ENCODE measurements at places on chromosomes 3 and 15.

DNA sequence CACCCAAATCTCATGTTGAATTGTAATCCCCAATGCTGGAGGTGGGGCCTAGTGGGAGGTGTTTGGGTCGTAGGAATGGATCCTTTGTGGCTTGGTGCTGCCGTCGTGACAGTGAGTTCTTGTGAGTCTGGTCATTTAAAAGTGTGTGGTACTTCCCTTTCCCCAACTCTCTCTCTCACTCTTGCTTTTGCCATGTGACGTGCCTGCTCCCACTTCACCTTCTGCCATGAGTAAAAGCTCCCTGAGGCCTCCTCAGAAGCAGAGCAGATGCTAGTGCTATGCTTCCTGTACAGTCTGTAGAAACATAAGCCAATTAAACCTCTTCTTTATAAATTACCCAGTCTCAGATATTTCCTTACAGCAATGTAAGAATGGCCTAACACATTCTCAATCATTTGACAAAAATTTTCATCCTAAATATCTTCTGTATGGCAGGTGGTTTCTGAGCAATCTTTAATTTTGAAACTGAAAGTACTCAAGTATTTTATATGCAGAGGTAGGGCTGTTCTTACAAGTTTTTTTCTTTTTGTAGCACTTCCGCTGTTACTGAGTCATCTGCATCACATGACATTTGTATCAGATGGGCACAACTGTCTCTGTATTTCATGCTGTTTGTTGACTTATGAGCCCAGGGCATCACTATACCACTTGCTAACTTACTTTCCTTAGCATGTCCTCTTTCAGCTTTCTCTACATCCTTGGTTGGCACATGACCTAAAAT, 8.8 kb downstream of the RPL39L start:
- peak; percentile 89 for DNase-seq

- DNase-seq = no peak
Measured at GRCh38 chr3:25661694-25662437, 2.8 kb downstream of the TOP2B start.

GRCh38 chr15:25783607-25784540, 79.3 kb downstream of the ATP10A start:
- peak; percentile 48 for DNase-seq

GRCh38 chr3:70519026-70519425, 206.6 kb upstream of the MDFIC2 start:
- no peak for DNase-seq

DNA sequence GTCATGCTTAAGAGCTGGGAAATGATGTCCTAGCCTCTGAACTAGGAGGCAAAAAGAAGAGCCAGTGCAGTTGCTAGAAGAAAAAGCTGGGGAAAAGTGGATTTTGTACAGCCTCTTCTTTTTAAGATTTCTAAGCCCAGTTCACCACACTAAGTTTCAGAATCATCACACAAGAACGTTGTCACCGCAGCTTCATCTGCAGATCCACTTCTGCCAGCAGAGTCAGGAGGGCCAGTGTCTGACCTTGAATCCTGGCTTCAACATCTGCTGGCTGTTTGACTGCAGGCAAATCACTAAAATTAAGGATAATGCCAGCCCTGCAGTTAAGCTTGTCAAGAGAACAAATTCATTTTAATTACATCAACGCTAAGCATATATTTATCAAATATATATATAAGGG, 36.2 kb downstream of the HDC start:
- DNase-seq = no peak

GRCh38 chr3:83807511-83807910, 1151.3 kb upstream of the CADM2 start:
- no peak for DNase-seq

- DNase-seq = no peak
Measured at GRCh38 chr15:25741256-25741580, 121.9 kb downstream of the ATP10A start.

DNA sequence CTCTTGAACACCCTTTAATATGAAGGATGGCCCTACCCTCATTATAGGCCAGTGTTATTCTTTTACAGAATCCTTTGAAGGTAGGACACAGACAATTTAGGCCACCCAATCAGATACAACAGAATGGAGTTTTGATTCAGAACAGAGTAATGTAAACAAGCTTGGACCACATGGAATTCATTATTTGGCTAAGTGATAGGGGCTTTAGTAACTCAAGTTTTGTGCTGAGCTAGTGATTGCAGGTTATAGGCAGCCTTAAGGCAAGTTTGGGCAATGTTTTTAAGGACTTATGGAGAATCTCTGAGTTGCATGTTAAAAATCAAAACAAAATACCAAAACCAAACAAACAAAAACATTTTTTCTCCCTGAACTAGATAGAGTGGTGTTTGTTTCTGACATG, 312.1 kb upstream of the ROBO1 start:
- no peak for DNase-seq

GRCh38 chr3:149044339-149045083, 41.8 kb downstream of the HLTF start:
- DNase-seq = no peak
